Peyer's patch (tissue), 4 donors: ENCODE measurements at places on chromosomes 12 and 14. TPM values are rescaled to one million over a fixed set of nuclear protein-coding genes. Genes with fewer than 3 reads are reported as not detected.

Gene SPTB
- not detected for total RNA-seq

DNA sequence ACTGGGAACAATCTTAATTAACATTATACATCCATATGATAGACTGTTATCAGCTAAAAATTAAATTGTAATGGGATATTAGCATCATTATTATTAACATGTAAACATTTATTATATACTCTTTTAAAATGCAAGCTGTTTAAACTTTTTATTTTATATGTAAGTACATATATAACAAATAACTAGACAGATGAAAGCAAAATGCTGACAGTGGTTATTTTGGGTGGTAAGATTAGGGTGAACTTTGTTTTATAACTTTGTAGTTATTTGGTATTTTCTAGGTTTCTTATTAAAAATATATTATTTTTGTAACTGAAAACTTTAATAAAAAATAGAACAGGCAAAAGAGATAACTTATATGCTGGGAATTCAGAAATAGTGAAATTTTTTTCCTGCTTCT lies 62.6 kb upstream of the KIF21A start:
- no peak for DNase-seq

Gene GLIPR1L1
- total RNA-seq: not detected

DNA sequence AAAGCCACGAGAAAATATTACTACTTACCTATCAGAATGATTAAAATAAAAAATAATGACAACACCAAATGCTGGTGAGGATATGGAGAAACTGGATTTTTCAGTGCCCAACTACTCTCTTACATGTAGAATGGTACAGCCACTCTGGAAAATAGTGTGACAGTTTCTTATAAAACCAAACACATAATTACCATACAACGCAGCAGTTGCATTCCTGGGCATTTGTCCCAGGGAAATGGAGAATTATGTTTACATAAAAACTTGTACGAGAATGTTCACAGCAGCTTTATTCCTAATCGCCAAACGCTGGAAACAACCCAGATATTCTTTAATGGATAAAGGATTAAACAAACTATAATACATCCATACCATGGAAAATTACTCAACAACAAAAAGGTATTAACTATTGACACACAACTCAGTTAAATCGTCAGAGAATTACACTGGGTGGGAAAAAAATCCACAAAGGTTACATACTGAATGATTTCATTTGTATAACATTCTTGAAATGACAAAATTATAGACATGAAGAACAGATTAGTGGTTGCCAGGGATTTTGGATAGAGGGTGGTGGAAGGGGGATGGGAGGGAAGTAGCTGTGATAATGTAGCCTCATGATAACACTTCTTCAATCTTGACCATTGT lies 35.4 kb downstream of the TAOK3 start:
- DNase-seq: no peak

Gene ALX1
- total RNA-seq: not detected

DNA sequence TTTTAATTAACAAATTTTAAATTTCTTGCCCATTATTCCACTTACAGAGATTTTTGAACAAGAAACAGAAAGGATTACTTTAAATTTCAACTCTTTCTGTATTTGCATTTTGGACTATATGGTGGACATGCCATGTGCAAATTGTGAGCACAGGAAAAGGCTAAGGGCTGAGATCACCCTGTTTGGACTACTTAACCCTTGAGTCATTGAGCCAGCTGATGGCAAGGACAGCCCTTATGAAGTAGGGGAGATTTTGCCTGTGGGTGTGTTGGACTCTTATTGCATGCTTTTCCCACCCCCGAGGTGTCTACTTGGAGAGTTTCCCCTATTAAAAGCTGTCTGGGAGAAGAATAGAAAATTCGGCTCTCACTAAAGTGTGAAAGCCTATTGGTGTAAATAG lies 17.2 kb downstream of the DERA start:
- no peak for DNase-seq

Gene MYL2
- not detected for total RNA-seq

Gene RCOR1
- 16.5 TPM for total RNA-seq

- no peak for DNase-seq
These were observed 12.8 kb downstream of the ZFYVE1 start for GRCh38 chr14:73014105-73014504.

- no peak for DNase-seq
These were observed 9.3 kb upstream of the PTHLH start for GRCh38 chr12:27981874-27982273.

DNA sequence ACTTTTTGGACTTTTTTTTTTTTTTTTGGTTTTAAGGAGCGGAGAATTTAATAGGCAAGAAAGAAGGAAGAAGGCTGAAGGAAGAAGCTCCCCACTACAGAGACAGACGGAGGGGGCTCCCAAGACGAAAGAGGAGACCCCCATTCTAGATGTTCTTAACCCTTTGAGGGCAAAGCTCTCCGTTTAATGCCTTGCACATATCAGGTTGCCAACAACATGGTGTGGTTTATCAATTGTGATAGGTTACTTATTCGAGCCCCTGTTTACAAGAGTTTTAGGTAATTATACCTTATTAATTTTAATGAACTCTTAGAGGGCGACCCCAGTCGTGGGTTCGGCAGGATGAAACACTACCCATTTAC lies 1.2 kb upstream of the FBXO33 start:
- DNase-seq: no peak
